Activated CD4-positive, alpha-beta memory T cell treated with anti-CD3 and anti-CD28 coated beads, Interleukin-2, amount 10 ng/mL, durations not matched to agents 7 days and 5 days (primary cell): ENCODE measurements at places on chromosomes 11 and 22. TPM values are rescaled to one million over a fixed set of nuclear protein-coding genes. Genes with fewer than 3 reads are reported as not detected.

ARHGAP20 gene
- total RNA-seq = not detected

CCDC188 gene
- 0.33 TPM for total RNA-seq

TRIM29 gene
- total RNA-seq = not detected

CWF19L2 gene
- 12.3 TPM for total RNA-seq

PDGFB gene
- 6.4 TPM for total RNA-seq

PAX6 gene
- not detected for total RNA-seq

LMO1 gene
- not detected for total RNA-seq

TMA7B gene
- 4.3 TPM for total RNA-seq

MOV10L1 gene
- total RNA-seq = not detected

SAA1 gene
- total RNA-seq = not detected

HTR3B gene
- total RNA-seq = not detected

APOL5 gene
- not detected for total RNA-seq

EIF3D gene
- 196 TPM for total RNA-seq

CABP4 gene
- total RNA-seq = 2.3 TPM

HPS5 gene
- total RNA-seq = 22.6 TPM

VSTM5 gene
- total RNA-seq = not detected

MMP8 gene
- total RNA-seq = not detected

SMTNL1 gene
- total RNA-seq = not detected

TEX54 gene
- not detected for total RNA-seq

OR8G5 gene
- total RNA-seq = not detected

MYO18B gene
- 2.0 TPM for total RNA-seq

TRIM6 gene
- total RNA-seq = 0.60 TPM

LIN7C gene
- total RNA-seq = 24.9 TPM

MRGPRF gene
- total RNA-seq = not detected

CHST1 gene
- not detected for total RNA-seq

MMP12 gene
- total RNA-seq = not detected

KCNQ1OT1 gene
- total RNA-seq = 0.25 TPM

PATE4 gene
- not detected for total RNA-seq

OR52H1 gene
- not detected for total RNA-seq

MS4A2 gene
- total RNA-seq = not detected

IL18 gene
- not detected for total RNA-seq

RBM4B gene
- total RNA-seq = 20.1 TPM

TIGD3 gene
- 0.58 TPM for total RNA-seq

SCGB1C1 gene
- not detected for total RNA-seq

ASPHD2 gene
- 11.8 TPM for total RNA-seq

MS4A10 gene
- not detected for total RNA-seq

POTEH gene
- not detected for total RNA-seq

GLYAT gene
- total RNA-seq = not detected

LSP1 gene
- 590 TPM for total RNA-seq

LARGE1 gene
- 0.38 TPM for total RNA-seq

MRPL11 gene
- total RNA-seq = 55.3 TPM
